ENCODE measurements at places on chromosomes 12 and 14. TPM values are rescaled to one million over a fixed set of nuclear protein-coding genes. Genes with fewer than 3 reads are reported as not detected.
A peak's percentile ranks its signal among the peaks of the same experiment; 100 is the strongest.

The RD3L gene
- not detected for total RNA-seq

- no peak overlapping the region for H3K4me3 ChIP-seq
- H3K4me1 ChIP-seq: no peaks in the 10 kb centered on the region
- no peaks in the 10 kb centered on the region for H3K36me3 ChIP-seq
- no peak overlapping the region for H3K27ac ChIP-seq
- no peak for DNase-seq
Measured at GRCh38 chr12:111353603-111354295, 15.1 kb downstream of the PHETA1 start.

DNA sequence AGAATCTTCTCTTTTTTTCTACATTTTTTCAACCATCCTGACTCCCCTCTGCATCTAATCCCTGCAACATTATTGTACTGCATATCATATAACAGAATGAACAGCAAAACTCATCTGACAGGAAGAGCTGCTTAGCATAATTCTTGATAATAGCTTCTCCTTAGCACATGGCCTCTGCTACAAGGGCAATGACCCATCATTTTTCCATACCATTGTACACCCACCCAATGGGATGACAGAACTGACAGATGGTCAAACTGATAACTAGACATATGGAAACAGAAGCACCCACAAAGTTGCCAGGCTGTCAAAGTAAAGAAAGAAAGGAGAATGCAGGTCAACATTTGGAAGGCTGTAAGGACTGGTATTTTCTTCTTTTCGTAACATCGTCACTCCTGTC lies 390.4 kb upstream of the USP15 start:
- no peaks in the 10 kb centered on the region for H3K27me3 ChIP-seq
- no peaks in the 10 kb centered on the region for H3K4me1 ChIP-seq
- no peak for DNase-seq

- H3K36me3 ChIP-seq: no peaks in the 10 kb centered on the region
- H3K27me3 ChIP-seq: no peaks in the 10 kb centered on the region
- H3K27ac ChIP-seq: no peak overlapping the region
- no peak for DNase-seq
- no peak overlapping the region for H3K4me3 ChIP-seq
Measured at GRCh38 chr12:124586756-124587155, 19.3 kb upstream of the NCOR2 start.

DNA sequence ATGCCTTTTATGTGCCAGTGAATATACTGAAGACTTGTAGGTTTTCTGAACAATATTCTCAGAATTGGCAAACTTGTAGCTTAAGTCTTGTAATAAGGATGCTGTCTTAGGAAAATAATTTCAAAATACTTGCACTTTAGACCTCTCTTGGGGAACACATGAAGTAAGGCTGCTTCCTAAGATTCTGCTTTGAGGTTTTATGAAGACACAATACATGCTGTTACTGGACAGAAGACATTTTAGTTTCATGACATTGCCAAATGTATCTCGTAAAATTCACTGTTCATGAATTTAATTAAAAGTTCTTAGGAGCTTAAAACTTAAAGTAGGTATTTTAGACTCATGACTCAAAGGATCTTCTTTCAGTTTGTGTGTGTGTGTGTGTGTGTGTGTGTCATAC lies 80.7 kb downstream of the RAD51B start:
- H3K4me3 ChIP-seq: no peak overlapping the region
- H3K36me3 ChIP-seq: no peaks in the 10 kb centered on the region
- no peaks in the 10 kb centered on the region for H3K4me1 ChIP-seq

DNA sequence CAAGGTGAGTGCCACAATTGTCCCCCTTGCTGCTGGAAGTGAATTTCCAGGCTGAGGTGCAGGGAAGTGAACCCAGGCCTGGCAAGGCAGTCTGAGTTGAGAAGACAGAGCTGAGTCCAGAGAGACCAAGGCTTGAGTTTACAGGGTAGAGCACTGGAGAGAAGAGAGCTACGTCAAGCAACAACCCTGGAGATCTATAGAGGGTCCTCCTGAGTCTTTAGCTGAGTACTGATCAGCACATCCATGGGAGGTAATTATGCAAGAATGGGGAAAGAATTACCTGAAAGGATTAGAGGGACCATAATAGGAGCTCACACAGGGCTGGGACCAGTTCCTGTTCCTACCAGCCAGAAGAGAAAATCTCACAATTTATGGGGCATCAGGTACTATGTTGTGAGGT lies 190.7 kb downstream of the NEDD1 start:
- no peak overlapping the region for H3K27ac ChIP-seq
- H3K36me3 ChIP-seq: no peaks in the 10 kb centered on the region
- no peak overlapping the region for H3K4me3 ChIP-seq
- H3K27me3 ChIP-seq: no peaks in the 10 kb centered on the region
- H3K4me1 ChIP-seq: no peaks in the 10 kb centered on the region

DNA sequence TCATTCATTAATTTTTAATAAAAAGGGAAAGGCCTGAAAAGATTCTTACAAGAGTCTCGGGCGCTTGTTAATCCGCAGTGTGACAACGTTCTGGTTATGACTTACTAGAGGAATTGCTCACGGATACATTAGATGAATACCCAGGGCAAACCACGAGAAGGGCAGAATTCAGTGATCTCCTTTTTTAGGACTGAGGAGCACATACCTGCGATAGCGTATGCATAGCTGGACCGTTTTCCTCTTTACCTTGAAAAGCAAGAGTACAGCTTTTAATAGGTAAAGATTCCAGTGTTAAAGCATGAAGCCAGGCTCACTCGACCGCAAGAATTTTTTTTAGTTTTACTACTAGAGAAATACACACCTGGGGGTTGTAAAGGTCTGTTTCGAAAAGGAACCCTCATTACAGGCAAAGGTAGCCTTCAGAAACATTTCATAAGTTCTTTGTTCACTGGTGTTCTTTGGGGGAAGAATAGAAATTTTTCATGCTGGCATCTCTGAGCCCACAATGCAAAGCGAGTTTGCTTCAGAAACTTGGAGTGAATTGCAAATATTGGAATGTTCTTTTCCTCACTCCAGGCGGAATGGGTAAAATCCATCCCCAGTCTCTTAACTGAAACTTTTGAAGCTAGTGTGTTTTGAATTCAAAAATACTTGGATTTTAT lies 953 bp downstream of the MAPK1IP1L start:
- H3K27me3 ChIP-seq: no peaks in the 10 kb centered on the region
- H3K36me3 ChIP-seq: no peaks in the 10 kb centered on the region
- no peaks in the 10 kb centered on the region for H3K4me1 ChIP-seq
- peak overlapping the region; percentile 99 for H3K27ac ChIP-seq
- DNase-seq: no peak

DNA sequence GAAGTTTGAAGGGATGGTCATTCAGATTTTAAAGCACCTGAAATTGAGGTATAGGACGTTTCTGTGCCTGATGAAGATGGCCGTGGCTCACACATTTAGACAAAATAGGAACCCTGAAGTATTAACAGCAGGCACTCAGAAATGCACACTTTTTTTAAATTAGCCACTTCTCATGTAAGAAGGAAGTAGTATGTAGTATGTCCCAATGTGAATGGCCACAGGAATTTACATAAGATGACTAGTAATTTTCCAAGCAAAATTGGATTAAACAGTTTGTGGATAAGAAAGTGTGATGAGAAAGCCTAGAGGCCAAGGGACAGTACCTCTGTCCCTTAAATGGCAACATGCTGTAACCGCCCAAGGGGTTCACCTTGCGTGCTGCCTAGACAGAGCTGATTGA lies 1.8 kb upstream of the MIS18BP1 start:
- no peaks in the 10 kb centered on the region for H3K36me3 ChIP-seq
- H3K27ac ChIP-seq: no peak overlapping the region
